ENCODE measurements at places on chromosomes 3 and 15.
A peak's percentile ranks its signal among the peaks of the same experiment; 100 is the strongest.

DNA sequence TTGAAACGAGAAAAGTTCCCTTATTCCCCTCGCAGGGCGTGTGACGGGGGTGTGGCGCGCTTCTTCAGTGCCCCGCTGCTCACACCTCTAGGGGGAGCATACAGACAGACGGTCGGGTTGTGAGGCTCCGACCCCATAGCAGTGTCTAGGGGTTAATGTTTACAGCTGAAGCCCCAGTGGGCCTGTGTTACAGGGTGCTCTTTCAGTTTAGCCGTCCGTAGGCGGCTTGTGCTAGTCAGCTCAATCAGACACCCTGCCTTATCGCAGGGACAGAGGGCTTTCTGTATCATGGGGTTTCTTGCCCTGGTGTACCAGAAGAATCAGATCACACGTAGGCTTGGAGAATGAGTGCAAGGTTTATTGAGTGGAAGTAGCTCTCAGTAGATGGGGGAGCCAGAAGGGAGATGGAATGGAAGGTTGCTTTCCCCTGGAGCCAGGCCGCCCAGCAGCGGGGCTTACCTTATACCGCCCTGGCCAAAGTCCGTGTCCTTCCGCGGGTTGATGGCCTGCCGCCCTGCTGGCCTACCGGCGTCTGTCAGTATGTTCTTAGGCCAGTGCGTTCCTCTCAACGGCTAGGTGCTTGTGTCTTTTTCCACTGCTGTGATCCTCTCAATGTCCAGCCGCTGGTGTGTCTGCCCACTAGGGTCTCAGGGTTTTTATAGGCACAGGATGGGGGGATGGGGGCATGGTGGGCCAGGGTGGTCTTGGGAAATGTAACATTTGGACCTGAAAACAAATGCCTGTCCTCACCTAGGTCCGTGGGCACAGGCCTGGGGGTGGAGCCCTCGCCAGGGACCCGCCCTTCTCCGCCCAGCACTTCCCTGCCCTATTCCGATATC is 32.2 kb upstream of the ACP3 start:
- DNase-seq: no peak

- DNase-seq: peak; percentile 39
Measured at GRCh38 chr15:92883876-92884435, 16.2 kb upstream of the CHD2 start.

DNA sequence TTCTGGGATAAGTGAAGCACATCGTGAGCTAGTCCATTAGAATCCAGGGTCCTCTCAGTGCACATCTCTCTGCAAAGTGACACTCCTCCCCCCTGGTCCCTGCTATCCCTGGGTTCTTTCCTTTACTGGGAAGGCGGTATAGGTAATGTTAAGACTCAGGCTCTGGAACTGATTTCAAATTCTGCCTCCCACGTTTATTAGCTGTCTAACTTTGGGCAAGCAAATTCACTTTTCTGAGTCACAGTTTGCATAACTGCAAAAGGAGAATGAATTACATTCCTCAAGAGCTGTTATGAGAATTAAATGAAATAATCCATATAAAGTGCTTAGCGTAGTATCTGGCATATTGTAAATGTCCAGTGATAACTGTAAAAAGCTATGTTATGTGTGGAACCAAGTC is 168.1 kb upstream of the LRRN1 start:
- no peak for DNase-seq

DNA sequence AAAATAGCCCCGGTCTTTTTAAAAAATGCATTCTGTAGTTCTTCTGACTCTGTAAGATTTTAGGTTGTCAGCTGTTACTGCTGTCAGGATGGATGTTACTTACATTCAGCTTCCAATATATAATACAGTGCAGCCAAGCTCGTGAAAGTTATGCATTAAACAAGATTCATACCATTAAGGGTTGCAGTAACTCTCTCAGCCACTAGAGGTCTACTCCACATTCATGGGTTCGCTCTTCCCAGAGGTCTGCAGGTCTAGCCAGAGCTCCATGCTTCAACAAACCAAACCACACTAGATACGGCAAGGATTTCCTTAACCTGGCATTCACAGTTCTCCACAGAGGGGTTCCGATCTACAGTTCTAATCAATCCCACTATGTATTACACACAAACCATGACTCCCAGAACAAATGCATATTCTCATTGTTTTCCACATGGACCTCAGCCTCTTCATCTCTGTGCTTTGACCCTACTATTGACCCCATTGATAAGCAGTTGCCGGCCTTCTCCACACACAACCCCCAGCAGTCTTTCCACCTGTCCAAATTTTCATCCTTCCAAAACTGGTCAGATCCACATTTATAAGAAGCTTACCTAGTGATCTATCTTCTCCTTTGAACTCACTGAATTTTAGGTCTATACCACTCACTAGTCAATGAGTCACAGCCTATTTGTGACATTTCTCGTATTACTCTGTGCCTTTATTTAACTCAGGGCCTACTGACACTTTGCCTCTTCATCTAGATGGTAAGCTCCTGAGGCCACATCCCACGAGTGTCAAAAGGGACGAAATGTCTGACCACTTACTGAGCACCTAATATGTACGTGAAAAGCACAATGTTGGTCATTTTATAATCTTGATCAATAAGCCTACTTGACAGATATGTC is 33.7 kb downstream of the RORA start:
- peak; percentile 56 for DNase-seq

DNA sequence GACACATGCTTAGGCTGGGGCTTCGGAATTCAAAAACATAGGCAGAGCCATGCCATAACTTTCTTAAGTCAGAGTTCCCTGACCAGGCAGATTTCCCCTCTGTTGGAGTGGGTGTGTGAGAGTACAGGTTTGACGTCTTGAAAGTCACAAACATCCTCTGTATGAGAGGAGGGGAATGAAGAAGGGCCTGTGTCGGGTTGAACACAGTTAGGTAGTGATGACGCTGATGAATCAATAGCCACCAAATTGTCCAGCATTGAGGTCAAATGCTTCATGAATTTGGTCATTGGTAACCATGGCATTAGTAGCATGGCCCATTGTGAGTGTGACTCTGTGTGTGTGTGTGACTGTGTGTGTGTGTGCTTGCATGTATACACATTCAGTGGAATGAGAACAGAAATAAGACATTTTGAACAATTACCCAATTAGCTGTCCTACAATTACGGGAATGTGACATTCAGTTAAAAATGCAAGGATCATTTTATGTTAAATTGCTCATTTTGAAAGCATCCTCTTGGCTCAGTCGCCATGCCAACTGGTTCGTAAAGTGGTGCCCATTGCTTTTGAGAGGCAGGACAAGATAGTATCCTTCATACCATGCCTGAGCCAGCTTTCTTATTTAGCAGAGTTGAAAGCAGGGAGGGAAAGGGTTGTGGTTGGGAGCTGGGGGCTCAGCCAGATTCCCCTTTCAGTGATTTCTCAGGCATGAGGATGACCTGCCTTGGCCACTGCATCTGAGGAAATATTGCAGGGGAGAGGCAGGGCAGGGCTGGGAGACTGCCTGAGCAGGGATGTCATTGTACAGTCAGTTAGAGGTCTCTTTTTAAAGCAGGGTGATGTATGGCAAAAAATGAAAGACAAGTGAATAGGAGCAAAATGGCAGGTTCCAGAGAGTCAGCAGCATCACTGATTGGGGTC is 35.4 kb downstream of the RBP2 start:
- no peak for DNase-seq

- DNase-seq: no peak
Measured at GRCh38 chr15:86355801-86356200, 276.1 kb downstream of the AGBL1 start.

DNA sequence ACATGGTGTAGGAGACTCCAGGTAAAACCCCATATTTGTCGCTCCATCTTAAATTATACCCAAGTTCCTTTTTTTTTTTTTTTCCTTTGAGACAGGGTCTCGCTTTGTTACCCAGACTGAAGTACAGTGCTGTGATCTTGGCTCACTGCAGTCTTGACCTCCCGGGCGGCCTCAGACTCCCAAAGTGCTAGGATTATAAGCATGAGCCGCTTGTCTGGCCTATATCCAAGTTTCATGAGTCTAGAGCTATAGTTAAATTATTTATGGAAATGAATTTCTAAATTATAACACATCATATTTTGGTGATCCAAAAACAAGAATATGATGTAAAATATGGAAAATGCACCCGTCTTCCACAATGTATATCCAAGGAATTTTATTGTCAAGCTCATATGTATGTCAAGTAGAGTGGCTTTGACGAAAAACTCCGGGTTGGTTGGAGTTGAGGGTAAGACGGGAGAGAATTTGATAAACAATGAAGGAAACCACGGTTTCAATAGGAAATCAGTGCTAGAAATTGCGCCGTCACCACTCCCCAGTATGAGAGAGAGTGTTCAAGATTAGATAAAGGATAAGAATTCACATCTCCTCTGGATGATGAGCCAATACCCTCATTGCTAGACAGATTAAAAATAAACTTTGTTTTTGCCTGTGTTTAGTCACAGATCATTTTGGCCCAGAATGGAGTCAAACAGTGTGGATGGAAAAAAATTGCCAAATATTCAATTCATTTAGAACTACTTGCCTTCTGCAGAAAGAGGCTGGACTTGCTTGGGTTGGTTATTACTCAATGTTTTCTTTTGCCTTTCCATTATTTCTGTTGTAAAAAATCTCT is 209.2 kb upstream of the NR2F2 start:
- DNase-seq: no peak

DNA sequence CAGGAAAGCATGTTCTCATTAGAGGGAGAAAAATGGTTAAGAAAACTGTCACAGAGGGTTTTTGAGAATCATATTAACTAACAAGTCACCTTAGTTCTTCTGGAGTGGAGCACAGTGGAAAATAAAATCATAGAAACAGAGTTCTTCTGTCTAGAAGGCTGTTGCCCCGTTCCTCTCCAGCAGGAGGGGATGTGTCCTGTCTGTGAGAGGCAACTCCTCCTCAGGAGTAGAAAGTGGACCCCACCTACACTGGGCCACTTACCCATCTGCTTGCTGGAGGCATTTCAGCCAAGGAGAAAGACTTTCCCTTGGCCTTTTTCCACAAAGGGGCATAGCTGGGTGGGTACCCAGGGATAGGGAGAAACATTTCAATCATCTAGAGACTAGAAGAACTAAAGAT is 106.6 kb downstream of the SSR3 start:
- no peak for DNase-seq

DNA sequence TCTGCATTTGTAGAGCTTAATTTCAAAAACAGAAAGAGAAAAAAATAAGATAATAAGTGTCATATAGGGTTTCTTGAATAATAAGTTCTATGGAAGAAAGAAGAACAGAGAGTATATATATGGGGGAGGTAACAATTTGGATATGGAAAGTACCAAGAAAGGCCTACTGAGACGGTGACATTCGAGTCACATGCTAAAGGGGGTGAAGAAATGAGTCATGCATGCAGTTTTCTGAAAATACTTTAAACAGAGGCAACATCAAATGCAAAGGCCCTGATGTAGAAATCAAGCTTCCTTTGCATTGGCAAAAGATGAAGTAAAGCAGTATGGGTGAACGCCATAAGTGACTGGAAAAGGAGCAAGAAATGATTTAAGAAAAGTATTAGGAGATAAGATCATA is 371.6 kb upstream of the ZNF385D start:
- no peak for DNase-seq

GRCh38 chr3:179927191-179927590 is 109.5 kb downstream of the PEX5L start:
- DNase-seq: no peak

DNA sequence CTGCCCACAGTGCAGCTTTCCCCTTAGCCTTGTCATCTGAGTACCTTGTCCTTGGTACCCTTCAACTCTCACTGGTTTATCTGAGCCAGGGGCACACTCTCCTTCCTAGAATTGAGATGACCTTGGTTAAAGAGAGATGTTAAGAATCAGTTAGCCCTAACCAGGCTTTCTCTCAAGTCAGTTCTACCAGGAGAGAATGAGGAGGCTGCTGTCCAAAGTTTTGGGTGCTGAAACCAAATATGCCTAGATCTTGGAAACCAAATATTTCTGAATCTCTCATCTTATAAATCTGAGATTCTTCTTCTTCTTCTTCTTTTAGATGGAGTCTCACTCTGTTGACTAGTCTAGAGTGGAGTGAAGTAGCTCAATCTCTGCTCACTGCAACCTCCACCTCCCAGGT is 12.0 kb upstream of the CTXND1 start:
- no peak for DNase-seq

- peak; percentile 78 for DNase-seq
Measured at GRCh38 chr15:77118882-77119321, 48.0 kb upstream of the TSPAN3 start.

GRCh38 chr15:92883163-92883875 is 16.8 kb upstream of the CHD2 start:
- DNase-seq: peak; percentile 49

DNA sequence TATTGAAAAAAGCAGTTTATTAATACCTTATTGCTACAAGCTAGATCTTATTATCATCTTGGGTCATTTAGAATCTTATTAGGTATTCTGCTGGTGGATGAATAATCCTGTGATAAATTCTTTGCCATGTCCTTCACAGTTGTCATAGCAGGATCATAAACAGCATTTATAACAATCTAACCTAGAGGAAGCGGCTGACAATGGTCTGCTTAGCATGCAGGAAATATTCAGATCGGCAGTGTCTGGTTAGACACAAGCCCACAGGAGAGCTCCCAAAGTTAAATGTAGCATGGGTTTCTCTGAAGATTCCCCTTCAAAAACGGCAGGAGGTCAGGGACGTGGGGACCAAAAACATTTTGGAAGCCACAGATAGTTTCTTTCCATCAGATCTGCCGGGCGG is 179.3 kb downstream of the FOXB1 start:
- peak; percentile 1 for DNase-seq

DNA sequence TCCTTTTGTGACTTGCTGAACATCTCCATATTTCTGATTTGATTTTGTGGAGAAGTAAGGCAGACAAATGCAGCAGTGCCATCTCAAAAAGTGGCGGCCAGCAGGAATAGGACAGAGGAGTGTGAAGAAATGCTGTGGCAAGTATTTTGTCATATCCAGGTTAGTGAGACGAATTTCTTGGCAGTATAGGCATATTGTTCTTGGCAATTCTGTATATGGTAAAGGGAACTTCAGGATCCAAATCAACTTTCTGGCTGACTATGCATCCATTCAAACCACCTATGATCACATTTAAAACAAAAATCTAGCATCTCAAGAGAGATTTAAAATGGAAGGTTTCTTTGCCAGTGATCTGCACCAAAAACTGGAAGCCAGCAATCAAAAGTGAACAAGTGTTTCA is 228.0 kb downstream of the DTWD1 start:
- no peak for DNase-seq

DNA sequence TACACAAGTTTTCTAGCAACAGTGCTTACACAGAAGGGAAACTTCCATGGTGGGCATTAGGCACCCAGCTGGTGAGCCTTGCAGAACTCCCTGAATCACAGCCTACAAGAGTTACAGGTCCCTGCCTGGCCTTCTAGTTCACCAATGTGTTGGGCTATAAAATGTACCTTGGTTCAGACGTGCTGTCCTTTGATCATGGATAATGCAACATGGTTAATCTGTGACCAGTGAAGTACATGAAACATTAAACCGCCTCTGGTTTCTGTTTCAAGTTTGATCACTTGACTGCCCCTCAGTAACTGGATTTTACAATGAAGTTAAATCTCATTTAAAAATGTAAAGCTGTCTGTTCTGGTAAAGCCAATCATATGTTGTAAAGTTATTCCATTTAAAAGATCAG is 51.8 kb downstream of the FMN1 start:
- no peak for DNase-seq
